ENCODE measurements at places on chromosomes 1 and 21.

GRCh38 chr21:36127977-36128376 lies 6.9 kb upstream of the CBR3 start:
- no peak for DNase-seq

- no peak for DNase-seq
Observed at GRCh38 chr21:21230672-21231071, 232.5 kb downstream of the NCAM2 start.

GRCh38 chr1:92747735-92748134 lies 37.2 kb downstream of the EVI5 start:
- no peak for DNase-seq

GRCh38 chr1:54814571-54814970 lies 13.4 kb upstream of the TTC22 start:
- no peak for DNase-seq

- DNase-seq = no peak
Observed at GRCh38 chr1:240739754-240740153, 127.8 kb upstream of the GREM2 start.

DNA sequence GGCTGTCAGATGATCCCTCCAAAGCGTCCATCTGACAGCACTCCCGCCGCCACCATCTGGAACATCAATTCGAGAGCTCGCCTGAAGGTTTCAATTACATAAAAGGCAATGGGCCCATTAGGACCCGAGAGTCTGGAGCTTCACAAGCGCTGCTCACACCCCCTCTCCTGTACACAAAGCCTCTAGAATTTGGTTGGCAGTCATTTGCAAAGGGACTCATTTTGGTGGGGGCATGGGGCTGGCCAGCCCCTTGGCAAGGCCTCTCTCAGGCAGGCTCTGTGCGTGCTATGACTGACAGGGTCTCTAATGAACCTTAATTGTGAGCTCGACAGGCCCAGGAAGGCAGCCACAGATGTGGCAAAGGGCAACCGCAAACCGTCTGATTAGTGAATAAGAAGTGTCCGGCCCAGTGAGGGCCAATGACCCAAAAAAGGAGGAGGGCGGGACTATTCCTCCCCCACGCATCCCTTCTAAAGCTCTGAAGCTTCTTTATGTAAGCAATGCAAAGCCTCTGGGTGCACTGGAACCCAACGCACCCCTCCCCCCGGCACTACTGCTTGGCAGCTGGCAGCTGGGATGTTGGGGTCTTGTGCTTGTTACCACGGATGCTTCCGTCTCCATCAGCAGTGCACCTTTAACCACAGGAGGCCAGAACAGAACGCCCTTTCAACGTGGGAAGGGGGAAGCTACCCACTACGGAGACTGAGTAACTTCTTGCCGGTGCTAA lies 79.4 kb downstream of the CAPZB start:
- no peak for DNase-seq

GRCh38 chr1:147252540-147252939 lies 10.1 kb downstream of the CHD1L start:
- no peak for DNase-seq

DNA sequence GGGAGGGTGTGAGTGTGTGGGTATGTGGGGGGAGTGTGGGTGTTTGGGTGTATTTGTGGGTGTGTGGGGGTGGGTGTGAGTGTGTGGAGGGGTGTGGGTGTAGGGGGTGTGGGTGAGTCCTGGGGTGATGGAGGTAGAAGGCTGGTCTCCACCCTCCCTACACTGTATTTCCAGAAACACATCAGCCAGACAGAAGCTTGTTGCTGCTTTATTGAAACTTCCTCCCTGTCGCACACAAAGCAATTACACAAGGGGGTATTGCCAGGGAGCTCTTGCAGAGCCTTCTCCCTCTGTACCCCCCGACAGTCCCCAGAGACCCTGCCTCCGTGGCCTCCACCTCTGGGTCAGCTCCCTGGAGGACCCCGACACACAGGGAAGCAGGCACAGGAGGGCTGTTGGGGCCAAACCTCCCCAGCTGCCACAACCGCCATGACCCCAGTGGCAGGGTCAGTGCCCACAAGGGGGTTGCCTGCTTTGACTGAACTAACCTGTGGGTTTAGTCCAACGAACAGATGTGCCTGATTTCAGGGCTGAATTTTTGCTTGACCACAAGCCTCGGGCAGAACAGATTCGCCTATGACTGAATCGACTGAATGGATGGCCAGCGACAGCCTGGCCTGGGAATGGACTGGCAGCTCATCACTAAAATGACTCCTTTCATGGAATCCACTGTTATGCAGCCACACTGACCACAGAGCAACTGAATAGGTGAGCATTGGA lies 9.1 kb upstream of the MATN1 start:
- no peak for DNase-seq

DNA sequence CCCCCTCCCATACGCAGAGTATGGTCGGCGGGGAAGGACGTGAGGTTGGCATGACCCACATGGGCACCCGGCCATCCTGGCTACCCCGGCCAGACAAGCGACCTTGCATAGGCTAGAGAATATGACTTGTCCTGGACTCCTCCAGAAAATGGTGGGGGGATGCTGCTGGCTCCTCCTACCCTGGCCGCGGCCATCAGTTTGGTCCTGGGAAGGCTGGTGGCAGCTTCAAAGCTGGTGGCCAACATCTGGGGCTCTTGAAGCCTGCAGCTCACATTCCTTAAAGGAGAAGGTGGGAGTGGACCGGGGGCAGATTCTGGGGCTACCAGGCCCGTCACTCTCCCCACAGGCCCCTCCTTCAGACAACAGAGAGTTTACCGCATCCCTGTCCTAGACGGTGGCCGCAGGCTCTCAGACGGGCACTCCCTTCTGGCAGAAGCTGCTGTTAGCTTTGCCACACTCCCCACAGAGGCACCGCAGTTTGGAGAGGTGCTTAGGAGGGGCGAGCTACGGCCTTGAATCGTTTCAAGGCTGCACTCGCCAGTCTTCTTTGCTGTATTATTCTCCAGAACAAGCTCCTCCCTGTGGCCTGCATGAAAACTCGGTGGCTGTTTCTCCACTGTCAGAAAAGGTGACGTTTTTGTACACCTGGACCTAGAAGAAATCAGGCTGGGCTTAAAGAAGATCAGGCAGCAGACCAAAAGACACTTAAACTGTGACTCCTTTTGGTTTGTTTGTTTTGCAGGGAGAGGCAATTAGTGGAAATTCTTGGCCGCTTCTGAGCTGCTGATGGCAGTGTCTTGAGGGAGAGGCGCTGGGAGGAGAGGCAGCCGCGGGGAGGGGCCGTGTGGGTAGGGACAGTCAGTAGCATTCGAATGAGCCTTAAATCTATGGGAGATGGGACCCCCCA lies 68.0 kb downstream of the RUNX3 start:
- DNase-seq = no peak

DNA sequence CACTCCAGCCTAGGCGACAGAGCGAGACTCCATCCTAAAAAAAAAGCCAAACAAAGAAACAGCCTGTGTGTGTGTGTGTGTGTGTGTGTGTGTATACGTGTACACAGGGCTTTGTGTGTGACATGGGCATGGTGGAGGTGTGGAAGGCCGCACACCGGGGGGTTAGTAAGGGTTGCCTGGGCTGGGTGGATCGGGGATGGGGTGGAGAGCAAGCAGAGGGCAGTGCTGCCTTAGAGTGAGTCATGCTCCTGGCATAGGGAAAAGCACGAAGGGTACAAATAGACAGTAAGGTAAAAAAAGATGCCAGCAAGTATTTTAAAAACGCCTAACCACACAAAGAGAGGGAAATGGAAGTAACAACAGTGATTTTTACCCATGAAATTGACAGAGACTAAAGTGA lies 6.2 kb downstream of the PRMT2 start:
- no peak for DNase-seq

- no peak for DNase-seq
Observed at GRCh38 chr1:211609120-211610024, 30.4 kb upstream of the SLC30A1 start.

DNA sequence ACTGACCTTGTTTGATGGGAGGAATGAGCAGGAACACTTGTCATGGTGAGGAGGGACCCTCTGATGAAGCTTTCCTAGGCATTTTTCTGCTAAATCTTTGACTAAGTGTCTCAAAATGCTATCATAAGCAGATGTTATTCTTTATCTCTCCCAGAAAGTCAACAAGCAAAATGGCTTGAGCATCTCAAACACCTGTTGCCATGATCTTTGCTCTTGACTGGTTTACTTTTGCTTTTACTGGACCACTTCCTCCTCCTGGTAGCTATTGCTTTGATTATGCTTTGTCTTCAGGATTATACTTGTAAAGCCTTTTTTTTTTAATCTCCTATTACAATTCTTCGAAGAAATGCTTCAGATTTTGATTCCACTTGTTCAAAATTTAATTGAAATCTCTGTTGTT lies 157.4 kb downstream of the GPR52 start:
- DNase-seq = no peak

GRCh38 chr1:30693366-30693765 lies 30.0 kb downstream of the MATN1 start:
- no peak for DNase-seq

- DNase-seq = no peak
Observed at GRCh38 chr1:212760126-212760823, 31.3 kb downstream of the NSL1 start.

DNA sequence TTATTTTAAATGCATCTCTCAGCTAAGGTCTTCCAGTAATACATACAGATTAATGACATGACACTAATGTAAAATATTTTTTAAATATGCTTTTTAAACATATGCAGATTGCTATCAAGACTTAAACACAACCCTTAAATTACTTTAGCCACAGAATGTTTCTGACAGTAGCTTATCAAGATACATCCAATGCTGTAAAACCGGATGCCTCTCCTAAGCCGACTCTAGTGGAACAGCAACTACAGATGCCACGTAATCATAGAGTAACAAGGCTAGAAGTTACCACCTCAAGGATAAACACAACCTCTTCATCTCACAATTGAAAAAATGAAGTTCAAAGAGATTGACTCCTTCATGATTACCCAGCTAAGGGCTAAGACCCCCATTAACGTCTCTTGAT lies 68.4 kb downstream of the ZZZ3 start:
- DNase-seq = no peak

DNA sequence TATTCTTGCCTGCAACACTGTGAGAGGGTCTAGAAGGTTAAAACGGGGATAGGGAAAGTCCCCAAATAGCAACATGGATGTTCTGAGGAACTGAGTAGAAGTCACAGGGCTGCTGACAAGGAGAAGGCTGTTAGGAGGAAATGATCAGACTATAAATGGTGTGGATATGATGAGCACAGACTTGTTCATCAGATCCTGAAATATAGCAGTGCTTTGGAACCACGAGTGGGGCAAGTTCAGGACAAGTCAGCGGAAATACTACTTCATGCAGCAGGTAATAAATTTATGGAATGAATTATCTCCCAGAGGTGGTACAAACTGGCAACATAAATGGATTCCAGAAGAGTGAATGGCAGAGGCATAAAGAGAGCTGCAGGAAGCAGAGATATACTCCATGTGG lies 3.2 kb upstream of the KIAA0040 start:
- DNase-seq = no peak

DNA sequence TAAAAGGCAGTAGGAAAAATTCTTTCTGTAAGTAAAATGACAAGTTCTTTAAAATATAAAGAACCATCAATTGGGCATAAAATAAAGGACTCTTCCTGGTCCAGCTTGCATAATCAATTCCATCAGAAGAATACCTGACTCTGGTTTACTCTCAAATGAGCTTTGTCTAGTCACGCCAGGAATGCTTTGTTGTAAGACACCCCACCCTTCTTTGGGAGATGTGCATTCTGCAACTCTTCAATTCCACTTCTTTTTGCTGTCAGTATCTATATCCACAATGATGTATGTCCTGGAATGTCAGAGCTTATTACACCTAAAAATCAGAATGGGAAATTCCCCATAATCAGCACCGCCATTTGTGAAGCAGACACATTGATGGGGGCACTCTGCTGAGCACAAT lies 76.1 kb downstream of the PTPN14 start:
- no peak for DNase-seq

- DNase-seq = no peak
Observed at GRCh38 chr21:39319251-39319756, 5.9 kb upstream of the BRWD1 start.

- no peak for DNase-seq
Observed at GRCh38 chr1:47893412-47893811, 103.8 kb downstream of the TRABD2B start.

GRCh38 chr1:29236712-29237128 lies 398 bp downstream of the PTPRU start:
- no peak for DNase-seq

DNA sequence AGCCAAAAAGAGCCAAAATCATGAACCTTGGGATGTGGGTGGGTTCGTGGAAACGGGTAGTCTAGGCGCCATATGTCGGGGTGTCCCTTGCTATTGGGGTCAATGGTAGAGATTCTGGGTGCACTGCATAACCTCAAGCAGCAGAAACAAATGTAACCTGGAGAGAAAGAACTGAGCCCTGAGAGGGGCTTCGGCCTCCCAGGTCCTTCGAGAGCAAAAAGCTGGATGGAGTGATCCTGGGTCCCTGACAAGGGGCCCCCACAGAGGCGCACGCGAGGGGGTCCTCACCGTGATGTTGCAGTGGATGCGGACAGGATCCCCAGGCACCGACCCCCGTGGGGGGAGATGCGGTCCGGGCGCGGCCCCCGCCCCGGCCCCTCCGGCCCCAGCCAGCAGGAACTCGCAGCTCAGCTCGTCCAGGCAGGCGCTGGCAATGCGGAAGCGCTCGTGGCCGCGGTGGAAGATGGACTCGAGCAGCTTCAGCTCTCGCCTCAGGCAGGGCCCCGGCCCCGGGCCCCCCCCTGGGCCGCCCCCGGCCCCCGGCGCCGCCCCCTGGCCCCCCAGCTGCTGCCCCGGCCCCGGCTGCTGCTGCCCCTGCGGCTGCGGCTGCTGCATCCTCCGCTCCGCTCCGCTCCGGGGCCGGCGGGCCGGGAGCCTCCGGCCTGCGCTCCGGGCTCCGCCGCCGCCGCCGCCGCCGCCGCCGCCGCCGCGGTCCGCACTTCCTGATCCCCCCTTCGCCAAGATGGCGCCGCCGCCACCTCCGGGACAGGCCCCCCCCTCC lies at the start of gene UBE2Q1:
Gene UBE2Q1 (minus strand): TSS at position 724 of the 781 bp plus-strand sequence. CDS start 109 bp downstream, at position 615.
- no peak for DNase-seq

DNA sequence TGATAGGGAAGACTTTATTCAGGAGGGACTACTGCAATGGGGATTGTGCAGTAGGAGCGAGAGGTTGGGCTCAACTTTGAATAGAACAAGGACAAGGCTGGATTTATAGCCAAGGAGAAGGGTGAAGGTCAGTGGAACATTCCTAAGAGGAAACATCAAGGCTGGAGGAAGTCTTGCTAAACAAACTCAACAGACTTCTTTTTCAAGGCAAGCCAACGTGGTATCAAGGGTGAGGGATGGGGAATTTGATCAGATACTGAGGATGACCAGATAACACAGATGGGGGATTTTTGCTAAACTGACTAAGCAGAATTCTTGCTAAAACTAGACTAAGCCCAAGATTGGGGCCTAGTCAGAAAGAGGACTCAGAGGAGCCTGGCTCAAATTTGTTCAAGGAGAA lies 107.3 kb downstream of the DUSP10 start:
- DNase-seq = no peak

All from smooth muscle cell of the brain vasculature (primary cell).